ENCODE measurements at places on chromosomes 16 and 17.
A peak's percentile ranks its signal among the peaks of the same experiment; 100 is the strongest.

- no peak for DNase-seq
Observed at GRCh38 chr16:86010680-86011141, 111.7 kb downstream of the IRF8 start.

DNA sequence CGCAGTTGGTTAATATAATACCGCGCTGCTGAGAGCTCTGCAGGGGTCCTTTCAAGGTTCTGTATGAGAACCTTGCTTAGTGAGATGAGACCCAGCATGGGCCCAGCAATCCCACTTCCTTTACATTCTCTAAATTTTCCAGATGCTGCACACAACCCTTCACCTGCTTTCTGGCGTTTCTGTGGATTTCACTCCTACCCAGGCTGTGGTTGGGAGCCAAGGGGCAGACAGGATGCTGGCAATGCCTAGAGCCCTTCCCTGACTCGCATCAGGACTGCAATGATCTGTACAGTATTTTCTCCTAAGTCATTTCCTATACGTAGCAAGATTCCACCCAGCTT, 10.1 kb upstream of the PIPOX start:
- no peak for DNase-seq

GRCh38 chr16:74901606-74902005, 83.3 kb downstream of the WDR59 start:
- DNase-seq: no peak

- DNase-seq: peak; percentile 52
Observed at GRCh38 chr17:413706-414380, 61.2 kb upstream of the RPH3AL start.

GRCh38 chr16:19486750-19487325, 35.1 kb downstream of the GDE1 start:
- DNase-seq: no peak

- peak; percentile 24 for DNase-seq
Observed at GRCh38 chr17:68613739-68614298, 12.7 kb upstream of the FAM20A start.

DNA sequence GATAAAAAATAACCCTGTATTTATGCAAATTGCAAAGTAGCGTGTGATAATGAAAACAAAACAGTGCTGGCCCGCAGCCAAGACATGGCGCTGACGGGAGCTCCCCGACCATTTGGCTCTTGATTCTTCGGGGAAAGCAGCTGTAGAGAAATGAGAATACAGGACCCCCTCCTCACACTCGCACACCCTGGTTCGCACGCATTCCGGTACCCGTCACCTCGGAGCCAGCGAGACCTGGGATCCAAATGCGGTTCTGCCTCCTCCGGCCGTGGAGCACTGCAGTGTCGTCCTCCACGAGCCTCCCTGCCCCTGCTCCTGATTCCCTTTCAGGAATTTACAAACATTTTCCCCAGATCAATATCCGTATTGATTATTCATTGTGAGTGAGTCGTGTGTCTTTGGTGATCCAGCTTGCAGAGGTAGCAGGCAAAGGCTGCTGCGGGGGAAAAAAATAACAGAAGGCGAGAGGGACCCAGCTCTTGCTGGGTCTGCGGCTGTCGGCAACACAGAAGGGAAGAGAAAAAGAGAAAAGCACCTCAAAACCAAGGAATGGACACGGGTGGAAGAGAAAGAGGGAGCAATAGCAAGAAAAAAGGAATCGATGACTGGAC, 184.1 kb upstream of the ZFHX3 start:
- no peak for DNase-seq

DNA sequence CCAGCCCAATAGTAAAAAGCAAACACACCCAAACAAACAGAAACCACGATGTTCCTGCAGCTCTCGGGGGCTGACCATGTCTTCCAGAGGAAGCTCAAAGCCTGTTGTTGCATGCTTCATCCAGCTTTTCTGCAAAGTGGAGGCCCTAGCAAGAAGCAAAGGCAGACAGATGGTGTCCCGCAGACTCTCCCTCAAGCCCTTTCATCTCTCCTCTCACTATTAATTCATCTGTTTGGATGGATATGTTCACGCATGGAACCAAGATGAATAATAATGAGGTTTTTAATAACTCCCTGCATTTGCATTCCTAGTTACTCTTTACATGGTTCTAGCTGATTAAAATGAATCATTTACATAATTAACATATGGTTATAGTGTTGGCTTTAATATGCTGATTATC, 36.6 kb downstream of the RBFOX1 start:
- no peak for DNase-seq

DNA sequence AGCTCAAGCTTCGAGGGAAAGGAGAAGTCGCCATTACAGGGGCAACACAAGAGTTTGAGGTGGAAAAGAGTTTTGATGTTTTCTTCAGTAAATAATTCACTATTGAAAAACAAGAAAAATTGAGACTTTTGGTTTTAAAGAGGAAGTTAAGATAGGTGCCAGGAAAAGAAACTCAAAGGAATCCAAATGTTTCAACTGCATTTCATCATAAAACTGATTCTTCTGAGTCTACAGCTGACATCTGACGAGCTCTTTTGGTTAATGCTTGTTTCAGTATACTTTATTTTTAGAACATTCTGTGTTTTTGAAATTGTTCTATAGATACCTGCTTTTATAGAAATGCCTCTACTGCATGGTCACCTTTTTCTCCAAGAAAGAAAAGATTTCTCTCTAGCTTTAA, 54.0 kb downstream of the ERN1 start:
- DNase-seq: no peak

DNA sequence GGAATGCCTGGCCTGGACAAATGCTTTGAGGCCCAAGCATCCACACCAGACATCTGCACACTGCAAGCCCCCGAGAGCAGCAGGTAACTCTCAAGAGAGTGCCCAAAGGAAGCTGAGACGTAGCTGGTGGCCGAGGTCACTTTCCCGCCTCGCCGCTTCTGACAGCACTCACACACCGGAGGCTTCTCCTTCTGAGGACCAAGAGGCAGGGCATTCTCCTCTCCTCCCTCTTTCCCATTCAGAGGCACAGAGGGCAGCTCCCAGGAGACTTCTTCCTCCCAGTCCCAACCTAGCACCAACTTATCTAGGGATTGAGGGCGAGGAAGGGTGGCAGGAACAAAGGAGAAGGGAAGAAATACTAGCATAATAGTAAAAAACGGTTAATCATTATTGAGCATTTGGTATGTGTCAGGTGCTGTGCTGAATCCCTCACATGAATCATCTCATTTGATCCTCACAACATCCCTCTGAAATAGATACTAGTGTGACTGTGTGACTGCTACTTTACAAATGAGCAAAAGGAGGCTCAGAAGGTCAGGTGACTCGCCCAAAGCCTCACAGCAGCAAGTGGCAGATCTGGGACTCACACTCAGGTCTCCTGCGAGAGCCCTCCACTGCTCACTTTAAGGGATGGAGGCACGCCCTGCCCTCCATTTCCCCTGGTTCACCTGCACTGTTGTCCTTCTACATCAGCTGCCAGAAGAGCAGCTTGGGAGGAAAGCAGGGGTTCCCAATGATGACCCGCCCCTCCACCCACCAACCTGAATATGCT, 41.8 kb downstream of the MYO18A start:
- peak; percentile 79 for DNase-seq

DNA sequence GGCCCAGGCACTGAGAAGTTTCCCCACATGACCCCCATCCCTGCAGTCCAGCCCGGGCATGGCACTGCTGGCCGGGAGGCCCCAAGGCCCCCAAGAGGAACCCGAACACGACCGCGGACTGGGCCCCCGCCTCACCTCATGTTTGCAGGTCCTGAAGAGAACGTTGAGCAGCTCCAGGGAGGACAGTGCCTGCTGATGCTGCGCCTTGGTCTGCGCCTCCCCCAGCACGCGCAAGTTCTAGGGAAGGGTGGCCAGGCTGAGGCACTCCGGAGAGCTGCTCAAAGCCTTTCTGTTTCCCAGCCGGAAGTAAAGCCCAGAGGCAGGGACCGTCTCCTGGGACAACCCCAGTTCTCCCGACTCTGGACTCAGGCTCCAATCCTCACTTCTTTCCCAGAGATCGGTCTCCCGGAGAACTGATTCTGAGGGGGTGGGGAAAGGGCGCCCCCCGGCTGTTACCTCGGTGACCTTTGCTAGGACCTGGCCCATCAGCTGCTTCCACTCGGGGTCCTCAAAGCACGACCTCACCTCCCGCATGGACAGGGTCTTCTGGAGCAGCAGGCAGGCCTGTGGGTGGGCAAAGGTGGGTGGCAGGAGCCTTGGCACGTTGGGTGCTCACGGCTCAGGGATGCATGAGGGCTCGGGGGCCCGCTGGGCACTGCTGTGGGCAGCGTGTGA, 13.7 kb downstream of the MYBBP1A start:
- DNase-seq: no peak

DNA sequence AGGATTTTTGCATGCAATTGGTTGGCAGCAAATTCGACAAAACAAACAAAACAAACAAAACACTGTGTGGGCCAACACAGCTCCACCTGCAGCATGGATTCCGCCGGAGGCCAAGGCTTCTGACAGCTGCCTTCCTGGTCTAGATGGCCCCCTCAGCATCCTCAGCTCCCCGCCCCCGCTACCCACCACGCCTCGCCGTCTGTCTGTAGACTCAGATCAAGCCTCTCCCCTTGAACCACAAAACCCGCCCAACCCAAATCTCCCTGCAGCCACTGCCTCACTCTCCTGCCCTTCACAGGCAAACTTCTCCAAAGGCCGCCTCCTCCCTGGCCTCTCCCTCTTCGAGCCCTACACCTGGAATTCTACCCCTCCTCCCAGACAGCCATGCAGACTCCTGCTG, 57.9 kb downstream of the RTN4RL1 start:
- DNase-seq: peak; percentile 37

DNA sequence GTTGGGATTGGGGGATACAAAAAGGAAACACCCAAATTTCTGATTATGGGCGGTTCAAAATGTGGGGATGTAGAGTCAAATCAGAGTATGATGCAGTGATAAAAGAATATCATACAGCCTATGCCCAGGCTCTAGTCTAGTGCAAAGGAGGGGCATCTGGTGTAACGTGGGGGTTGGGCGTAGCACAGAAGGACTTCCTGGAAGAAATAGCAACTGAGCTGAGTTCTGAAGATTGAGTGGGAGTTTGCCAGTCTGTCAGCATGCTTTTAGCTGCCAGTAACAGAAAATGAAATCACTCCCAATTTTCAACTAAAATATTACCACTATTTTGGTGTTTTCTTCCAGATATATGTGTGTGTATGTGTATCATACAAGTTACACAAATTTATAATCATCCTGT, 196.9 kb downstream of the SPECC1 start:
- peak; percentile 28 for DNase-seq

GRCh38 chr17:60678118-60678444, 430 bp downstream of the BCAS3 start:
- no peak for DNase-seq

DNA sequence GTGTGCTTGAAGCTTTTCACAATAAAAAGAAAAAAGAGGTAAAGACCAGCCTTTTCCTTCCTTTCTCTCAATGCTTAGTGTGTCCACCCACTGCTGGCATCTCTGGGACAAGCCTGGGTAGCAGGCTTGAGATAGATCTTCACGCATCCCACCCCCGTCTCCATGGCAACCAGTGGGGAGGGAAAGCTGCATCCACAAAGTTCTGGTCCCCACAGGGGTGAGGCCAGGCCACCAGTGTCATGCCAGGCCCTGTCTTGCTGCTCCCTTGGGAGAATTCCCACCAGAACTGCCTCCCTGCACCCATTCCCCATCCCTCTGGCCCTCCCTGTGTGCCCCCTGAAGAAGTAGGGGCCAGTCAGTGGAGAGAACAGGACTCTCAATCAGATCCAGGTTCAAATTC, 259.9 kb downstream of the MRTFB start:
- no peak for DNase-seq

GRCh38 chr16:48430890-48431289, 45.7 kb upstream of the SIAH1 start:
- DNase-seq: no peak

DNA sequence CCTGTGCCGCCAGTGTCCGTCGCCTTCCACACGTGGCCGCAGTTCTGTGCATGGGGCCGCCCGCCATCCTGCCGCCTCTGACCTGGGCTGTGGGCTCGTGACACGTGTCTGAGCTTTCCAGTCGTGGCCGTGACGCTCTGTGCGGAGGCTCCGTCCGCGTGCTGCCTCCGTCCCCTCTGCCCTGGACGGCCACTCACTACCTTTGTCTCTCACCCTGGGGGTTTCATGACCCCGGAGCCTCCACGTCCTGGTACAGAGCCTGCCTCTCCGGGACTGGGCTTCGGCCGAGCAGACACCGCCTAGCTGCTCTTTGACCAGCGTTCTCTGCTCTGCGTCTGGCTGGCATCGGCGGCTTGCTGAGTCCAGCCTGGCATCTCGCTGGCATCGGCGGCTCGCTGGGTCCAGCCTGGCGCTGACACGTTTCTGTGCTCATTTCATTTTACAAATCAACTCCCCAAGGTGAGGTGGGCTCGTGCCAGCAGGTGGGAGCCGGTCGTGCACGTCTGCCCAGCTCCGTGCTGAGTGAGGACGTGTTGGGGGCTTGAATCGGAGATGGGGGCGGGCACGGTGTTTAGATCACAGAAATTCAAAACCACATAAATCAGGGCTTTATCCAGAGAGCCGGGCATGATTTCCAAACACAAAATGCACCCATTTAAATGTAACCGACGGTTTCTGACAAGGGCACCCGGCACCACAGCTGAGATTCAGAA, 44.3 kb upstream of the GNG13 start:
- DNase-seq: no peak

GRCh38 chr16:57156351-57156703, 29.5 kb downstream of the PSME3IP1 start:
- DNase-seq: no peak

- DNase-seq: no peak
Observed at GRCh38 chr16:4006397-4006999, 109.7 kb downstream of the ADCY9 start.

Measured in activated T-cell treated with anti-CD3 and anti-CD28 coated beads, Interleukin-2, amount 50 U/mL, for 48 hours (primary cell).